ENCODE measurements at places on chromosomes 5 and 9.

DNA sequence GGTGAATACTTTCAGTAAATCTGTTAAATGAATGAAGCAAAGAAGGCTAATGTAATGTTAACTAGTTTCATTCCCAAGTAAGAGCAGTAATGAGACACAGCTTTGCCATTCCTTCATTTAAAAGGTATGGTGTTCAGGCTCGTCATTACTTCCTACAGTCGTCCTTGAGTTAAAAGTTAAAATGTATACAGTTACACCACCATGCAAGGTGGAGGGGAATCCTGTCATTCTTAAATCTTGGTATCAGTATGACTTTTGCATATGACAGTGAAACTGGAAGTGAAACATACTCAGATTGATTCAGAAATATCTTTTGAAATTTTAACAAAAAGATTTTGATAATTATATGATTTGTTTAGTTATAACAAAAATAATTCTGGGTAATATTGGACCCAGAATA, 25.9 kb downstream of the MTRR start:
- DNase-seq = no peak

- no peak for DNase-seq
These were observed 242.5 kb downstream of the SEC61B start for GRCh38 chr9:99464568-99464967.

- no peak for DNase-seq
These were observed 52.5 kb downstream of the ZNF474 start for GRCh38 chr5:122181863-122182262.

DNA sequence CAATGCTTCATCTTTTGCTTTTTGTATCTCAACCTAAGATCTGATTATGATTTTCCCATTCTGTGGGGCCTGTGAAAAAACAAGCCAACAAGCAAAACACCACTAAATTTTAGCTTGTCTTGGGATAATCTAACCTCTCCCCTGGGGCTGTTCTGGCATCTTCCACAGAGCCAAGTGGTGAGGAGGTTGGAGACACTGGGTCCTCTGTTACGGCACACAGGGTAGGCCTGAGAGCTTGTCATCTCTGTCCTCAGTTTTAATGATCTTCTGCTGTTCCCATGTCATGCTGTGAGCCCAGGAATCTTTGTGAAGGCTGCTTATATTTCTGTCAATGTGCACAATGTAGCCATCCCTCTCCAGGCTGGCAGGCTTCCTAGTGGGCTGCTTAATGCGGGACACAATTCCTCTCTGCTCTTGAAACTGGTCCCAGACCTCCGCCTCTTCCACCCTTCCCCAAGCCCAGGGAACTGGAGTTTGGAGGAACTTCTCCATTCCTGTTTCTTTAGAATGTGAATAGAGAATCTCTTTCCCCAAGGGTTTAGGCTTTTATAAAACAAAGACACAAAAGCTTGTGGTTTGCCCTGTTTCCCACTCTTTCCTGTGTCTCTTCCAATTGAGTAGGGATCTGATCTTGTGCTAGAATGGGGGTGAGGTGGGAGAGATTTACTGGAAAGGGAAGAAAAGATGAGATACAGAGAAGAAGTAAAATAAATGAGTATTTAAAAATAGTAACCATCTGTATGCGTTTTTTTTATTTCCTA, 30.9 kb upstream of the SEMA6A start:
- DNase-seq = no peak

DNA sequence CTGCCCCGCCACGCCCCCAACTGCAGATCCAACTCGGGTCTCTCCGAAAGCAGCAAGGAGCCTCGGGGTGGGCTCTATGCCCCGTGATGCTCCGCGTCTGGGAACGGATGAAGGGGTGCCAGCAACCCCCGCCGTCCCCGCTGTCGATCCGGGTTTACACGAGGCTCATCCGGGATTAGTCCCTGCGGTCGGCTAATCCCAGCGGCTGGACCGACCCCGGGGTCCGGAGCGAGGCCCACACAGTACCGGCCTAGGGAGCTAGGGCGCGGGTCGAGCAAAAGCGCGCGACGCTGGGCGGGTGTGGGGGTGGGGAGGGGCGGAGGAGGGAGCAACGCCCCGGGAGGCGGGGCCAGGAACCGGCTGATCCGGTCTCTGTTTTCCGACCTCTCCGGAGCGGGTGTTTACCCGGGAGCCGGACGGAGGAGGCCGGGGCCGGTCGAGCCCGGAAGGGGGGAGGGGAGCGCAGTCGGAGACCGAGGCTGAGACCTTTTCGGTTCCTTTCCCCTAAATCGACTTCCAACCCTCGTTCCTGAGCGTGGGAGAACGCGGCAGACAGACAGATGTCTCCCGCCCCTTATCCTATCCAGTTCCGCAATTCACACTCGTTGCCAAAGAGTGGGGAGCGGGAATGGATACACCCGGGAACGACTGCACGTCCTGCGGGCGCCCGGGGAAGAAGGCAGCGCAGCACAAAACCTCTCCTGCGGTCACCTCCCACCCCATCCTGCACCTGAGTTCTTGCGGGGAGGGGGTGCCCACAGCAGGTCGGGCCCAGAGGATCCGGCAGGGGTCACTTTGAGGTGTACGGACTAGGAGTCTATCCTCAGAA, 28.6 kb downstream of the PCDH1 start:
- peak; percentile 84 for DNase-seq

- DNase-seq = no peak
These were observed 2.0 kb downstream of the ENHO start for GRCh38 chr9:34520505-34521385.

- DNase-seq = no peak
These were observed 285.2 kb upstream of the ITGA1 start for GRCh38 chr5:52502460-52502999.

DNA sequence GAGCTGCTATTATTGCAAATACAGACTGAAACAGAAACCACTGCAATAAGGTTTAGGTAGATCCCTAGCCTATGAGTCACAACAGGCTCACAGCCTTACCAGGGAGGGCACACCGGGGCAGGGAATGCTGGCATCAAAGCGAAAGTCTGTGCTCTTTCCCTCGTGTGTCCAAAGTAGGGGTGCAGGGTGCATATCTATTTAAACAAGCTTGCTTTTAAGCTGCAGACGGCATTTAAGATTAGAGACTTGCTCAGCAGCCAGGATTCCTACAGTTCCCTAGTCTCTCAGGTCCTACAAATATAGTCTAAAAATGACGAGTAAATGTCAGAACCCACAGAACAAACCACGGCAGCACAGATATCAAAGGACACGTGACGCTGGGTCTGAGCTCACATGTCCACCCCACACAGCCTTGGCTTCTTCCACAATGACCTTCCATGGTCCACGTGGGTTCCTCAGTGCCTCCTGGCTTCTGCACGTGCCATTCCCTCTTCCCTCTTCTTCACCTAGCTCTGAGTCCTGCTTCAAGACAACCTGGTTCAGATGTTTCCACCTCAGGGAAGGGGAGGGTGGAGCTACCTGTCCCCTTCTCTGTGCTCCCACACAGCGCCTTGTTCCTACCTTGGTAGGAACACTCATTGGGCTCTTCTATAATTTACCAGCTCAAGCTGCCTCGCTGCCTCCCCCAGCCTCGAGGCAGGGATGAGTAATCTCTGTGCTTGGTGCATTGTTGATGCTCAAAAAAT, 193.2 kb downstream of the MAPKAP1 start:
- DNase-seq = peak; percentile 72

DNA sequence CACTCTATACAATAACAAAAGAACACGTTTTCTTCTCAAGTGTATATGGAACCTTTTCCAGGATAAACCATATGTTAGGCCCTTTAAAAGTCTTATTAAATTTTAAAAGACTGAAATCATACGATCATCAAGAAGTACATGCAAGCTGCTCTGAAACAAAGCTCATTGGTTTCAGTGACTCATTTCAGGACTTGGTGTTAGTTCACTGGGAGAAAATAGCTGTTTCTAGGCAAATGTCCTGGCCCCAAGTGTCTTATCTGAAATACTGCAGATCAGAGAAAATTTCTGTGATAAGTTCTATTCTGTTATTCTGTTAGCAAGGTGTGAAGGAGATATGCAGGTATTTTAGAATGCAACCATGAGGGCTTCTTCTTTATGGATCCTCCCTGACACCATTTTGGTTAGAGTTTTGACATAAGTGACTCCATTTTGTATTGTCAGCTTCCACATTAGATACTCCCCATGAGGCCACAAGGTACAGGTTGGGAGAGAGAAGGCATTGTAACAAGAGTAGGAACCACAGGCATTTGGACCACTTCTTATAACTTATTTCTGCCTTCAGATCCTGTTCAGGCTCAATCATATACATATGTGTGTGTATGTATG, 7.5 kb upstream of the CCDC180 start:
- no peak for DNase-seq

DNA sequence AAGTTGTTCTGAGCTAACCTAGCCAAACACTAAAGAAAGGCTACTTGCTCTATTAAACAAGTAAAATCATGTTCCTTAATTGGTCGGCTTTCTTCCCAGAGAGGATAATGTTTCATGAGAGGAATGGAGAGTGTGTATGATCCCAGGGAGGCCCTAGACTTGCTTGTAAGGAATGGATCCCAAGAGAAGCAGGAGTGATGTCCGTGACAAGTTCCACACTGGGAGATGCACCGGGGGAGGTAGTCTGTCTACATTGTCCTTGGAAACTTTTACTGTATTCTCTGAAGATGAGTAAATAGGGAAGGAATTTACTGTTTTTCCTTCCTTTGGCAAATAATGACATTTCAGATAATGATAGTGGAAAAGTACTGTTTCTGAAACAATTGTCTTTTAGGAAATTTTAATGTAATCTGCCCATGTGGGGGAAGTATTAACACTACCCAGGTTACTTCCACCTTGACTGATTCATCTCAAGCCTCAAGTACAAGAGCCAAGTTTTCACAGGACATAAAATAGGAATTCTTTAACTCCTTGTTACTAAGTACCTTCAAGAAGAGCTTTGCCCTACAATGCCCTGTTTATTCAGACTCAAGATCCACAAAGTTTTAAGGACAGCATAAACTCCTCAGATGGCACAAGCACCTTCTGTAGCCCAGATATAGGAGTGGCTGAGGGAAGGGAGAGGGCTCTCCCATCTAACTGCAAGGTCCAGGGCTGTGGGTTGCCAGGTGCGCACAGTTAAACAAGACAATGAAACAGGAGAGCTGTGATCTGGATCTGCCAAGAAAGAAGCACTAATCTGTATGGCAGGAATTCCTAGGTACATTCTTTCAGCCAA, 152.1 kb downstream of the GNA14 start:
- peak; percentile 93 for DNase-seq

DNA sequence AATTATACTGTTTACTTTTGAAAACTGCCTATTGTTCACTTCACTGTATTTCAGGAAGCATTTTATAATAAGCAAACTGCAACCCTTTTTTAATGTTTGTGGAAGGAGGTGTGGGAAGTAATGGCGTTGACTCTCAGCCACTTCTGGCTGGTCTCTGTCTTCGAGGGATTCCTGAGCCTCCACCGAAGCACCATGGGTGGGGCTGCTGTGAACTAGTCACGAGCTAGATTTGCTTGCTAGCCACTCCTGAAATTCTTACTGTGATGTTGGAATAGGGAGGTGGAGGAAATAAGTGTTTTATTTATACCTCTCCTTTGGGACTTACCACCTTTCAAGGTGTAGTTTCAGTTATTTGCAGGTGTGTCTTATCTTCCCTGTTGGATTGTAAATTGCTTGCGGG, 26.8 kb downstream of the PIP5K1B start:
- no peak for DNase-seq

DNA sequence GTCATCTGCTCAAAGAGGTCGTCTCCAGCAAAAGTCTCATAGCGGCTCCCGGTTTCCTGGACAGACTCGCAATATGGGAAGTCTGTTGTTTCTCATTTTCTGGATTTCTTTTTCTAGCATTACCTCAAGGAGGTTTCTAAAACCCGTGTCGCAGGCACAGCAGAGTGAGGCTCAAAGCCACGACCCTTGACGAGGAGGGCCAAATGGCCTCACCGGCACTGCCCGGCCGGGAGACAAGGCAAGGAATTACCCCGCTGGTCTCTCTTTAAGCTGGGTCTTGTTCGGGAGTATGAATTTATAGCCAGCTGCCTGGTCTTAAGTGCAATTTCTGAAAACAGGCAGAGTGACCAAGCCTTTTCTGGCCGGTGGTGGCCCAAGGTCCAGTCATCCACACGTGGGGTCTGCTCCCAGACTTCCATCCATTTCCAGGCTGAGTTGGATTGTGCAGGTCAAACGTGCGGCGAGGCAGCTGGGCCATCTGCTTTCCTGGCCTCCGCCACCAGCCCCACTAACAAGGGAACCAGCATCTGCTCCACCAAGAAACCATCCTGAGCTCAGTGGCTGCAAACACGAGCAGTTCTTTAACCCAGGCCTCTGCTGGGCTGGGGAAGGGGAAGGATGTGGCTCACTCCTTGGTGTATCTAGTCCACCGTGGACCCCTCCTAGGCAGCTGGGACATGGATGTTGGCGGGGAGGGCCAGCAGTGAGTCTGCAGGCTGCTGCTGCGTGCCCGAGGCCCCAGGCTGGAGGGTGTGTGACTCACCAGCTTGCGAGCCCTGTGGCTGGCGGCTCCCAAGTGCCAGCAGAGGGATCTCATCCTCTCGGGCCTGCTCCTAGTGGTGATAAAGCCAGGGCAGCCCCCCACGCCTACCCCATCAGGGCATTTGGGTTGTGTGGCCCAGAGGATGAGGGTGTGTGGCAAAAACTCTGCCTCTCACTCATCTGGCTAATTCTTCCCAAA, 55.6 kb upstream of the COL5A1 start:
- peak; percentile 84 for DNase-seq

DNA sequence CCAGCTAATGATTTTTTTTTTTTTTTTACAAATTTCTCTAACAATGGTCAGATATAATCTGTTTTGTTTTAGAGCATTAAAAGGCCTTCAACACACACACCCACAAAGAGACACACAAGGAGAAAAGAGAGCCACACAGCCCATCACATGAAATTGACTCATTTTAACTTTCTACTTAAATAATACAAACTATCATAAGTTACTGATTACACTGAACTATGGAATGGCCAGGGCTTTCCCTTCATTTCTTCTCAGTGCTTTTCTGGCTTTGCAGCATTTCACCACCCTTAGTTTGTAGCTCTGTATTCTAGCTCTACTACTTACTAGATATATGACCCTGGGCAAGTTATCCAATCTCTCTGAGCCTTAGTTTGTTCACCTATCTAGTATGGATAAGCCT, 13.2 kb downstream of the REEP5 start:
- DNase-seq = no peak

All from EH (cell line).